ENCODE measurements at places on chromosomes 7 and 10.

- DNase-seq = no peak
Observed at GRCh38 chr10:1128649-1129048, 72.5 kb downstream of the WDR37 start.

GRCh38 chr7:125526958-125527357 is 597.3 kb upstream of the POT1 start:
- DNase-seq = no peak

DNA sequence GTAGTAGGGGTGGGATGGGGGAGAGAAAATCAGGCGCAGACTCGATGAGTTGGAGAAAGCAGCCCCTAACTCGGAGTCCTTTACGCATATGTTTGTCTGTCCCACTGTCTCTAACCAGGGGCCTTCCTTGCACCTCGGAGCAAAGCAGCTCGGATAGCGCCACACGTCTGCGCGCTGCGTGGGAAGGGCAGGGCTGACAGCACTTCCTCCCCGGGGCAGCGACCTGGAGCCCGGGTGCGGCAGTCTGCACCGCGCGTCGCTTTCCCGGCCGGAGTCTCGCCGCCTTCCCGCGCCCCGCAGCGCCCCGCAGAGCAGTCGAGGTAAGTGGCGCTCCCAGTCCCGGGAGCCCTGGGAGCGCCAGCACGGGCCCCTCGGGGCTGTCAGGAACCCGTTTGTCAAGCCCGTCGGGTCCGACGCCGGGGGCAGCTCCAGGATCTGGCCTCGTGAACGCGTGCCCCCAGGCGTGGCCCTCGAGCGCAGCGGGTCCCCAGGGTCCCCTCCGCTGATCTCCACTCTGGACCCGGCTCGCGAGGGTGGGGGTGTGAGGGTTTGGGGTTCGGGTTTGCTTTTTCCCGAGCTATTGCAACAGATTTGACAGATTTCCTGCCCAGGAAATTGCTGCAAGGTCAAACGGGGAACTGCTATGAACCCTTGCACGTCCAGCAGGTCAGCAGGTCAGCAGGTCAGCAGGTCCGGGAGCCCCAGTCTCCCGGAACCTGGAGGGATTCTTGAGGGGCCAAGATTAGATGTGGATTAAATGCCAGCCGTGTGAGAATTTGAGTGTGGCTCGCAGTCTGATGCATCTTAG is 597 bp downstream of the APBB1IP start:
- no peak for DNase-seq

DNA sequence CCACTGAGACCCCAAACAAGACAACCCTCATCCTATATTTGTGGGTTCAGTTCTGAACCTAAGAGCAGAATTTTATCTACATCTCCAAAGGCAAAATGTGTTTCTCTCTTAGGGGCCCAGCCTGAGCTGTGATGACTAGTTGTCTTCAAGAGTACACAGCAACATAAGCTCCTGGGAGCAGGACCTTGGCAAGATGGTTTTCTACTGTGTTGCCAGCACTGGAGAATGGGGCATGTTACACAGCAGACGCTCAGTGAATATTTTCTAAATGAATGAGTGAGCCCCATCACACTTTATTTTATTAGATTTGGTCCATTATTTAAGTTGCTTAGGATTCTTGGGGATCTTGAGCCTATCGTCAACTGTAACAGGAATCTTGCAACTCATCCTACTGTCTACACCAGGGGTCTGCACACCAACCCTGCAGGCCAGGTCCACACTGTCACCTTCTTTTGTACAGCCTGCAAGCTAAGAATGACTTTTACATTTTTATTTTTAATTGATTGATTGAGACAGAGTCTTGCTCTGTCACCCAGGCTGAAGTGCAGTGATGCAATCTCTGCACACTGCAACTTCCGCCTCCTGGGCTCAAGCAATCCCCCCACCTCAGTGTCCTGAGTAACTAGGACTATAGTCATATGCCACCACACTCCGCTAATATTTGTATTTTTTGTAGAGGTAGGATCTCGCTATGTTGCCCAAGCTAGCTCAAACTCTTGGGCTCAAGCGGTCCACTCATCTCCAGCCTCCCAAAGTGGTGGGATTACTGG is 347.1 kb downstream of the FGFR2 start:
- no peak for DNase-seq

DNA sequence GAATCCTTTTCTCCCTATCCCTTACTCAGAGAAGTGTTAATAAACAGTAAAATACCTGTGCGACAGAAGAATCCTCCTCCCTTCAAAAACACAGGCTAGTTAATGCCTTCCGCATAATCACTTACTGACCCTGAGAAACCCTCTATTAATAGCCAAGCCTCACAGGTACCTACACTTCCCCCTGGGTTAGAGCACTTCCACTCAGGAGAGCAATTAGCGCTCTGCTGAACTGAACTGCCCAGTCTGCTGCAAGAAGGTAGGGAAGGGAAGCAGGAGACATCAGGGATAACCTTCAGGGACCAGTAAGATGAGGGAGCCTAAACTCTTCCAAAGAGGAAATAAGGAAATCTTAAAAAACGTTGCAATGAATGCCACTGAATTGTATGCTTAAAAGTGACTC is 39.6 kb downstream of the KIAA1549 start:
- no peak for DNase-seq

DNA sequence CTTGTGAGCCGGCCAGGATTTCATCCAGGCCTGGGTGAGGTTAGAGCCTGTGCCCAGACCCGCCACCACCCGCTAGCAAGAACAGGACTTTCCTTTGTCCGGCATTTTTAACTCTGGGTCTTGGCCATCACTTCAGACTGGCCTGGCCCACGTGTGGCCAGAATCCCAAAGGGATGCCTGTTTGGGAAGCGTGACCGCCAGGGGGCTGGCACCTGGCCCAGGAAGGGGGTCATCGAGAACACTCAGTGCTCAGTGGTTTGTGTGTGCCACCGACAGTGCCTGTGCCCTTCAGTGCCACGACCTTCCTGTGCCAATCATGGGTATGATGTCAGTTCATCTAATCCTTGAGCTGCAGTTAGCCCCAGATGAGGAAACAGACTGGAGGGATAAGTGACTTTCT is 85.0 kb downstream of the ZMIZ1 start:
- no peak for DNase-seq

GRCh38 chr10:18278181-18278580 is 138.0 kb downstream of the CACNB2 start:
- no peak for DNase-seq

DNA sequence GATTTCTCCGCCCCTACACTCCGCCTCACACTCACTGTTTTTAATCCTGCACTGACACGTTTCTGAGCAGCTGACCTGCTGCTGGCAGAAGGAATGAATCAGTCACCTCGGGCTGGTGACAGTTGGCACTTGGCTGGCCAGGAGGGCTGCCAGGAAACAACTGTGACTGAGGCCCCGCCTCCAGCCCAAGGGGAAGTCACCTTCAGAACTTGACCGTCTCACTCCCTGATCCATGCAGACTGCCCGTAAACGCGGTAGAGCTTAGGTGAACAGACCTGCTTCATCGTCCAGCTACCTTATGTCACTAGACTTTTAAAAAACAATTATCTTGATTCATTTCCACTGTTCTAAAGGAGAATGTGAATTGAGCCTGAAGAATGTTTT is 107.5 kb downstream of the DOCK1 start:
- DNase-seq = no peak

DNA sequence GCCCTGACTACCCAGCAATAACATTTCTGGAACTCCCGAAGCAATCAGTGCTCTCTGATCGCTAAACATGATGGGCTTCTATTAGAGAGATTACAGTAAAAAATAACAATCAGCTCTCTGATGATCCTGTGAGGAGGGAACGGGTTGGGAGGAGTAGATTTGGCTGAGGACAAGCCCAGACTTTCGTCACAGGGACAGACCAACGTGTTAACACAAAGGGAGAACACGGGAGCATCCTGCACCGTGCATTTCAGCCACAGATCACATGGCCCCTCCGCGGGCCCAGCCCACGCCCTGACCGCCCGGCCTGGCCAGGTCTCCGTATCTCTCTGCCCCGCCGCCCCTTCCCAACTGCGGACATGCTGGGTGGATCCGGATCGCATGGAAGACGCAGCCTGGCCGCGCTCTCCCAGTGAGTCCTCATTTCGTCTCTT is 95.0 kb upstream of the AGBL3 start:
- peak; percentile 79 for DNase-seq

- DNase-seq = no peak
Observed at GRCh38 chr10:102554531-102554930, 50.8 kb downstream of the SUFU start.

- no peak for DNase-seq
Observed at GRCh38 chr10:131723297-131724168, 177.3 kb upstream of the PPP2R2D start.

DNA sequence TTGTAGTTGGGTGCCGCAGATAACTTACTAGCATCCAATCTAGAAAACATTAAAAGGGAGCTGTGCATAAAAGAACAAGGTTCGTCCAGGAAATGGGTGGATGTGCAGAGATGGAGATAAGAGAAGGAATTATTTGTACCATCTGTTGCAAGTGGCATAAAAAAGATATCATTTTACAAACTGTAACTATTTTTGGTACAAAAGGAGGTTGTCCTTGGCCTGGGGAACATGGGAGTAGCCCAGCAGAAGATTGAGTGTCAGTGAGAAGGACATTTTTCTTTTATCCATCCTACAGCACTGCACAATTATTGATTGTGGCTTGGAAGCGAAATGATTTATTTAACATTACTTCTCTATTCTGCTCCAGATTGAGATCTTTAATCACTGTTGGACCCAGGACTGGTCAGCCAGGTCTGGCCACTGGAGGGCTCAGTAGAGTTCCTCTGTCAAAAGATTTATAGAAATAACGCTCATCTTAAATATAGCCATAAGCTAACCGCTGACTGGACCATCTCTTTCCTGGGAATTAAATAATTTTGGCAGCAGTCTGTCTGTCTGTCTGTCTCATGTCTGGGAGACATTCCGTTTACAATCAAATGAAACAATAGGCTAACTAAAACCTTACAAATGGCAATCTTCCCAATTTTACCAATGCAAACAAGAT is 254.1 kb downstream of the KIAA1217 start:
- no peak for DNase-seq

DNA sequence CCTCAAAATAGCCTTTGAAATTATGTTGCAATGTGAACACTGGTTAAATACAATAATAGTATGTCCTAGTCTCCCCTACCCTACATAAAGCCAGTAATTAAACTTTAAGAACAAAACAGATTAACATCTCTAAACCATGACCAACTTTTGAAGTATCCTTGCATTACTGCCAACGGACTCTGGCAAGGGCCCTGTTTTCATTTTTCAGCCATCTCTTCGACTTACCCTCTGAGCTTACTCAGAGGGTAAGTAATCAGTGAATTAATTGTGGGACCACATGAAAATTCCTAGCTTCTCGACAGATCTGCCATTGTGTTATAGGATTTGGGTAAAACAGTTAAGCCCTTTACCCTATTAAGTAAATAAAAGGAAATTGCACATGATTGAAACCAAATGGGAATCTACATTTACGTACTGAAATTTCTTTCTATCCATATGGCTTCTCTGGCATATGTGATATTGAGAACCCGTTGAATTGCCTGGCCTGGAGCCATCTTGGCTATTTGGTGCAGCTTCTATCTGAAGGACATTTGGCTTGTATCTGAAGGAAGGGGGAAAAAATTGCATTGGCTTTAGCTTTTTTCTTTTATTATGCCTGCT is 39.6 kb downstream of the DYNC1I1 start:
- DNase-seq = peak; percentile 28

DNA sequence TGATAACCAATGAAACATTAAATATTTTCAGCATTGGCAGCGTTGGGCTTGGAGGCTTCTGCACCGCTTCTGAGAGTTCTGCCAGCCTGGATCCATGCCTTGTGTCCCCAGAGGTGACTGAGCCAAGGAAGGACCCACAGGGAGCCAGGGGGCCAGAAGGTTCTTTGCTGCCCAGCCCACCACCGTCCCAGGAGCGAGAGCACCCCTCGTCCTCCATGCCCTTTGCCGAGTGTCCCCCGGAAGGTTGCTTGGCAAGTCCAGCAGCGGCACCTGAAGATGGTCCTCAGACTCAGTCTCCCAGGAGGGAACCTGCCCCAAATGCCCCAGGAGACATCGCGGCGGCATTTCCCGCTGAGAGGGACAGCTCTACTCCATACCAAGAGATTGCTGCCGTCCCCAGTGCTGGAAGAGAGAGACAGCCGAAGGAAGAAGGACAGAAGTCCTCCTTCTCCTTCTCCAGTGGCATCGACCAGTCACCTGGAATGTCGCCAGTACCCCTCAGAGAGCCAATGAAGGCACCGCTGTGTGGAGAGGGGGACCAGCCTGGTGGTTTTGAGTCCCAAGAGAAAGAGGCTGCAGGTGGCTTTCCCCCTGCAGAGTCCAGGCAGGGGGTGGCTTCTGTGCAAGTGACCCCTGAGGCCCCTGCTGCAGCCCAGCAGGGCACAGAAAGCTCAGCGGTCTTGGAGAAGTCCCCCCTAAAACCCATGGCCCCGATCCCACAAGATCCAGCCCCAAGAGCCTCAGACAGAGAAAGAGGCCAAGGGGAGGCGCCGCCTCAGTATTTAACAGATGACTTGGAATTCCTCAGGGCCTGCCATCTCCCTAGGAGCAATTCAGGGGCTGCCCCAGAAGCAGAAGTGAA is 93.9 kb downstream of the TACC2 start:
- DNase-seq = no peak

- no peak for DNase-seq
Observed at GRCh38 chr10:44309939-44310761, 74.7 kb downstream of the CXCL12 start.

GRCh38 chr7:14924398-14924797 is 21.8 kb upstream of the DGKB start:
- no peak for DNase-seq

DNA sequence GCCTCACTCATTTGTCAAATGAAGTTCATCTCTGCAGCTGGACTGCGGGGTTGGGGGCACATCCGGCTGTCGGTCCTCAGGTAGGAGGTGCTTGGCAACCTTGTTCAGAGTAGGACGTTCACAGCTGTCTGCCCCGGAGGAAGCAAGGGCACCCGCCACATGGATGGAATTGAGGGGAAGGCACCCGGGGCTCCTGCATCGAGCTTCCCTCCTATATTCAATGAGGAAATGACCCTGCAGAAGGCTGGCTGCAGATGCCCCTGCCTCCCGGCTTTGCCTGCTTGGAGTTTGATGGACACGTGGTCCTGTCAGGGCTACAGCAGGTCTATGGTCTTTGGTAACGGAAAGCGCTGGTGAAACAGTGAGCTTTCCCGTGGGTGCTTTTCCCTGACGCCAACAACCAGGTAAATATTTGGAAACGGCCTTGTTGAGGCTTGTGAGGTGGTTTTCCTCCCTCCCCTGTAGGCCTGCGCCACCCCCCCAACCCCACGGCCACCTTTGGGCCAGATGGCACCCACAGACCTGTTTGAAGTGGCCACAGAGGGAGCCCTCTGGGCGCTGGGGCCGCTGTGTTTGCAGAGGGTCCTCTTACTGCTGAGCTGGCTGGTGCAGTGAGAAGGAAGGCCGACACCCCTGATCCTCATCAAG is 32.9 kb downstream of the HTRA1 start:
- DNase-seq = no peak

- DNase-seq = peak; percentile 71
Observed at GRCh38 chr10:124648738-124649137, 95.4 kb downstream of the FAM53B start.

DNA sequence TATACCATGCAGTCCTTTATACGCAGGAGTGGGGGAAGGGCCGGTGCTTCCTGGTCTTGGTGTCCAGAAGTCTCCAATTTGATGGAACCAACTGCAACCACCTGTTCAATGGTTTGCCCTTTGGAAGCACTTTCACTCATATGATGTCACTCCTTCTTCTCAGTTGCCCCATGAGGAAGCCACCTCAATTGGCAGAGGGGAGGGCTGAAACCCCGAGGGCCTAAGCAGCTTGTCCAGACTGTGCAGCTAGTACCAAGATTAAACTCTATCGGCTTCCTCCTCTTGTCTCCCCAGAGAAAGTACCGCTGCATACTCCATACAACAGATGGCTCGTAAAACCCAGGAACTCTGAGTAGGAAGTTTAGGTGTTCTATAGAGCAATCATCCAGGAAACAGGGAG is 789.4 kb downstream of the TYW1 start:
- no peak for DNase-seq

GRCh38 chr7:83451501-83452045 is 197.4 kb downstream of the SEMA3E start:
- no peak for DNase-seq

Data from GM04504 (cell line).